ENCODE measurements at places on chromosomes 6 and 20.

DNA sequence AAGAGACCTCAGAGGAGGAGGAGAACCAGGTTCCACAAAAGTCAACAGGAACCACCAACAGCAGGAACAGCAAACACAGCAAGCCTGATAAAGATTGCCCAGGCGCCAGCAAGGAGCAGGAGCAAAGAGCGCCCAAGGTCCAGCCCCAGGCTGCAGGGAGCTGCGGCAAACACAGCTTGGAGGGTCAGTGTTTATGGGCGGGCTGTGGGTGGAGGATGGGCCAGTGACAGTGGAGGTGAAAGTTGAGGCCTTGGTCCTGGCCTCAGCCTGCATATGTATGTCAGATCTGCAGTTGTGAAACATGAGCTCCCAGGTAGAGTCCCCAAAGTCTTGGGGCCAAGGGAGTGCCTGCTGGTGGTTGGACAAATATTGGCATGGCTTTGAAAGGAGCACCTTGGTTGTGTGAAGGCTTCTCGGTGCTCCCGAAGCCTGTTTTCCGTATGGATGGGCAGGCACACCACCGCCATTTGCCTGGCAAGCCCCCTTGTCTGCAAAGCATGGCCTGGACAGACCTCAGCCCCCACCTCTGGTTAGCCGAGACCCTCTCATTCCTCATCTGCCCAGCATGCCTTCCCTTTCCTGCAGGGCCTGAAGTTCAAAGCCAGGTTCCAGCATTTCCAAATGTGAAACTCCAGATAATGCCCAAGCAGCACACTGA is 2.0 kb upstream of the CAPN11 start:
- DNase-seq: no peak

DNA sequence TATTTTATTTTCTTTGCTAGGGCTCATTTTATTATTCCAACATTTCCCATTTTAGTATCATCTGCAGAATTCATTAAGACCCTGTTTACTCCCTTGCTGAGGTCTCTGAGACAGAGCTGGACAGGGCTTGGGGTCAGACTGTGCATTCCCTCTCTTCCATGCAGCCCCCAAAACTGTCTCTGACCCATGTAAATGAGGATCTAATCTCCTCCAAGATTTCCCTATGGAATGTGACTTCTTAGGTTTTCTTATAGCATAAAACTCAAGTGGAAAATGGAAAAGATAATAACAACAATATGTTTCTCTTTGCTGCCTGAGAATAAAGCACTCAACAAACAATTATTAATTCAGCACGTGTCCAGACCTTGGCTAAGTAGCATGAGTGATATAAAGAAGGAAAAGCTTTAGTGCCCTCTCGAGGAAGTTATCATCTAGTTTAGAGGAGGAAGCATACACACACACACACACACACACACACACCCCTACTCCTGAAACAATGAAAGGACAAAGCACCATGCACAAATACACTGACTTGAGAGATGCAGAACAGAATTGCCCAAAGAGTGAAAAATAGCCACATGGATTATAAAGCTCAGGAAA is 815.5 kb downstream of the BCKDHB start:
- DNase-seq: no peak

DNA sequence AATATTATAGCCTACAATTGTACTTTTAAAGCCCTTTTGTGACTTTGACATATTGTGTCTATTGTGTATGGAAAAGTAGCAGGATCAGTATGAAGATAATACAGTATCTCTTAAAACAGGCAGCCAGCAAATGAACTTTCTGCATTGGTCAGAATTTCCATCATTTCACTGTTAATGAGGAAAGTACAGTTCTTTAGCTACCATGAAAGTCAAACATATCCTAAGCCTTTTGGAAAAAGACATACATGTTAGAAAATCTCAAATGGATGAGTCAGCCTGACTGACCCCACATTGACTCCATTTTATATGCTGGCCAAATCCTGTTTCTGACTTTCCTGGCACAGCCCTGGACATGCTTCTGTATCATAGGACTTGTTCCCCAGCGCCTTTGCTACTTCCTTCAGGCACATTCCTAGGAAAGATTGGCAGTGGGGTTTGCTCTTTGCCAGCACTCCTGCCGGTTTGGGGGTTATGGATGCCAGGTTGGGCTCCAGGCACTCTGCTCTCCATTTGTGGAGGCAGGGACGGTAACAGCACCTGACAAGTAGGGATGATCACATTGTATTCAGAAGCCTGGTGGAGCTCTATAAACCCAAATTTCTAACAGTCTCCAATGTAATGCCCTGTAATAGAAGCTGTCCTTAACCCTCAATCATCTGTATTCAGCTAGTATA is 43.7 kb downstream of the TOP1 start:
- DNase-seq: no peak

DNA sequence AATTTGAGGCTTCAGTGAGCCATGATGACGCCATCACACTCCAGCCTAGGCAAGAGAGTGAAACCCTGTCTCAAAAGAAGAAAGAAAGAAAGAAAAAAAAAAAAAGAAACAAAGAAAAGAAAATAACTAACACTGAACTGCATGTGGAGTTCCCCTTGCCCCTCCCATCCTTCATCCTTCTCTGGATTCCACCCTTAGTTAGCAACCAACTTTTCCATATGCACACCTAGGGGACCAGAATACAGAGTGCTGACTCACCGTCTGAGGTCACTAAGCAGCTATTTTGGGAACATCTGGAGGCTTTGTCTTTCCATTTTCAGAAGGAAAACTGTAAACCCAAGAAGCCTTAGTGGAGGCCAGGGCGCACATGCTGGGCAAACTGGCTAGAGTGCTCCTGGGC is 257.4 kb downstream of the MAFB start:
- DNase-seq: no peak

GRCh38 chr6:74073429-74073828 is 377.4 kb downstream of the CD109 start:
- no peak for DNase-seq

- DNase-seq: peak; percentile 56
These were observed 804 bp downstream of the C6orf141 start for GRCh38 chr6:49551078-49551865.

GRCh38 chr6:96391776-96392360 is 129.7 kb upstream of the UFL1 start:
- no peak for DNase-seq

DNA sequence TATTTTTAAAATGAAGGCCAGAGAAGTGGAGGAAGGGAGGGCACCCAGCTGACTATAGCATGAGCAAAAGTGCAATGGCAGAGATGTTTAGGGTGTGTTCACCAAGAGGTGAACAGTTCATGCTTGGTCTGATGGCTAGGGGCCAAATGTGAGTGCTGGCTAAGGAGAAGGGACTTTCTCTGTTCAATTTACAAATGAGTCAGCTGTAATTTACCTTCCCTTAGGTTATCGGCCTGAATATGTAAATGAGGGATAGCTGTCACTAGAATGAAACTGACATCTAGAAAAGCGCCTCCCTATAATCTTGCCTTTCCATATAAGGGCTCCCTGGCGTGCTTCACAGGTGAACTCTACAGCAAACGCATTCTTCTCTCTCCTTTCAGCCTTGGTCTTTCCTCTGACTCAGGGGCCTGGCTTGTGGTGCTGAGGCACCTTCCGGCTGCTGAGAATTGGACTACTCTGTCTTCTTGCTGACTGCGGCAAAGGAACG is 114.7 kb upstream of the BACH2 start:
- no peak for DNase-seq

GRCh38 chr6:131937226-131937625 is 13.9 kb downstream of the CCN2 start:
- DNase-seq: no peak

DNA sequence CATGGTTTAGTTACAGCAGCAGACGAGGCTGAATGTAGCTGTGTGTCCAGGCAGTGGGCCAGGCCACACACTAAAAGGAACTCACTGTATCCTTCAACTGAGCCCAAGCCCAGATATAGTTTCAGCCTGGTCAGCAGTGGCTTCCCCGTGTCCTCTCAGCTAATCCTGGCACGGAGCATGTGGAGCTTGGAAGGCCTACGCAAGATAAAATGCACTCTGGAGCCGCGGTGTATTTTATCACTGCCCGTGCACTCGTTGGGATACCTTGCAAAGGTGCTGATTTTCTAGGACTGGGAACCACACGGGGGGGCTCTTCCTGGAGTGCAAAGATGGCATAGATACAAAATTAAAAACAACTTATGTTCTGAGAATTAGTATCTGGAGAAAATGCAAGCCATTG is 48.4 kb upstream of the IYD start:
- DNase-seq: no peak

DNA sequence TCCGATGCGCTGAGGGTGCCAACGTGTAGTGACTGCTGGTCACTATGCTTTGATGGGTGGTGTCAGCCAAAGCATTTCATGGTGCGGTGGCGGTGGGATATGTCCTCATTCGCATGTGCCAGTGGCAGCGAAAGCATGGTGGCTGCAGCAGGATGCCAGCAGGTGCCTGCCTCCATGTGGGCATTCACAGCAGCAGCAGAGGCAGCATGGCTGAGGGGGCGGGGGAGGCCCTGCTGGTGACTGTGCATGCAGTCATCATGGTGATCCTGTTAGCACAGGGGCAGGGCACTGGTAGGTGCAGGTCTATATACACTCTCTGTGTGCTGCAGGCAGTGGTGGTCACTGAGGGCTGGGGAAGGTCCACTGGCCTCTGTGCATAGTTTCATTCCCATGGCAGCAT is 22.0 kb downstream of the FIG4 start:
- no peak for DNase-seq

DNA sequence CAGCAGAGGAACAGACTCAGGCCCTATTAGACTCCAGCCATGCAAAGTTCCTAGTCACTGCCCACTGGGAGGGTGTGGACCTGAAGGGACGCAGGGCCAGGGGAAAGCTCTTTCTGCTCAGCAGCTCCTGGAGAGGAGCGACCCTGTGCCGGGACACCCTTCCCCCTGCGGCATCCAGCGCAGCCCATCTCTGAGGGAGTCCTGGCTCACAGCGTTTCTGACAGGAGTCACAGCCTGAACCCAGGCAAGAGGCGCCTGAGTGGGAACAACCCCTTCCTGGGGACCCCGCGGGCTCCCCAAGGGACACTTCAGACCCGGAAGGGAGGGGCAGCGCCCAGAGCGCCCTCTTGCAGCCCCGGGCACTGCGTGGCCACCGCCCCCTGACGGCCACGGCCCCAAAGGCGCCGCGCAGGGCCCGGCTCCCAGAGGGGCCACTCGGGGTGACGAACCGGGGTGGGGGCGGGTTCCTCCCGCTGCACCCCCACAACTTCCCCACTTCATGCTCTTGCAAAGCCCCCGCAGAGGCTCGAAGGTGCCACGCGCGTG is 862 bp downstream of the UCKL1 start:
- DNase-seq: no peak

- DNase-seq: no peak
These were observed 539 bp downstream of the TMEM200A start for GRCh38 chr6:130366107-130367005.

GRCh38 chr6:145204301-145204700 is 531.0 kb downstream of the EPM2A start:
- DNase-seq: no peak

DNA sequence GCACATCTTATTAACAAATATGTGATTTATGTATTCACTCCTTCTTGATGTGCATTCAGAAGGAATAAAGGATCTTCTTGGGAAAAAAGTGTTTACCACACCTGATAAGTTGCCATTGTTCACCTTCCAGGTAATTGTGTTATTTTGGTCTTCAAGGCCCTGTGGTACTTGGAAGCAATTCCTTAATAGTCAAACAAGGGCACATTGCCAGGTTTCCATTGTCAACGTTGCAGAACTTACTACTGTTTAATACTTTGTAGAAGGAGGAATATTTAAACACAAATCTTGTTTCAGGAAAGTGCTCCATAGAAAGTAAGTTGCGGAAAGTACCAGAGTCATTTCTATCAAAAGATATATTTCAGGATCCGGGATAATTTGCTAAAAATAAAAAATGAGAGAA is 129.5 kb upstream of the SGK1 start:
- DNase-seq: no peak

- DNase-seq: no peak
These were observed 162.8 kb upstream of the AFDN start for GRCh38 chr6:167663784-167664443.

GRCh38 chr6:1957746-1958145 is 287.7 kb downstream of the GMDS start:
- DNase-seq: no peak

DNA sequence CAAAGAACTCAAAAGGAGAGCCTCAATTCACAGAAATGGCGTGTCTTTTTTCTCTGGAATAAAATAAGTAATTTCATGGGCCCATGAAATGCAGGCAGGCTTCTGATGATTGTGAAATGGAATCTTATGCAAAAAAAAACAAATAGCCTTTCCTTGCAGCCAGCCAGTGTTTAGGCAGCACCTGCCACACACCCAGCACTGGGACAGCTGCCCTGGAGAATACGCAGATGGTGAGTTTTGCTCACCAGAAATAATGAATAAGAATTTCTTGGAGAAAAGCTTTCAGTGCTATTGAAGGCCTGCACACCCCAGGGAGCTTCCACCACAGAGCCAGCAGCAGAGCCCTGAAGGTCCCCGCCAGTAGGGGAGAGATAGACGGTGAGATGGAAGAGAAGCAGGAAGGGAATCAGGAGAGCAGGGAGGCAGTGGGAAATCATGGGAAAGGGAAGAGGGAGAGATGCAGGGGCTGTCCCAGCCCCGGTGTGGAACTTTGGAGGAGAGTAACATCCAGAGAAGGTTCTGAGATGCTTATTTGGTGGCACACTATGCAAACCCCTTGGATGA is 54.9 kb downstream of the PXDC1 start:
- no peak for DNase-seq

GRCh38 chr6:105624021-105624420 is 221.1 kb upstream of the PREP start:
- DNase-seq: no peak

GRCh38 chr6:30703821-30704220 is 13.0 kb upstream of the NRM start:
- no peak for DNase-seq

DNA sequence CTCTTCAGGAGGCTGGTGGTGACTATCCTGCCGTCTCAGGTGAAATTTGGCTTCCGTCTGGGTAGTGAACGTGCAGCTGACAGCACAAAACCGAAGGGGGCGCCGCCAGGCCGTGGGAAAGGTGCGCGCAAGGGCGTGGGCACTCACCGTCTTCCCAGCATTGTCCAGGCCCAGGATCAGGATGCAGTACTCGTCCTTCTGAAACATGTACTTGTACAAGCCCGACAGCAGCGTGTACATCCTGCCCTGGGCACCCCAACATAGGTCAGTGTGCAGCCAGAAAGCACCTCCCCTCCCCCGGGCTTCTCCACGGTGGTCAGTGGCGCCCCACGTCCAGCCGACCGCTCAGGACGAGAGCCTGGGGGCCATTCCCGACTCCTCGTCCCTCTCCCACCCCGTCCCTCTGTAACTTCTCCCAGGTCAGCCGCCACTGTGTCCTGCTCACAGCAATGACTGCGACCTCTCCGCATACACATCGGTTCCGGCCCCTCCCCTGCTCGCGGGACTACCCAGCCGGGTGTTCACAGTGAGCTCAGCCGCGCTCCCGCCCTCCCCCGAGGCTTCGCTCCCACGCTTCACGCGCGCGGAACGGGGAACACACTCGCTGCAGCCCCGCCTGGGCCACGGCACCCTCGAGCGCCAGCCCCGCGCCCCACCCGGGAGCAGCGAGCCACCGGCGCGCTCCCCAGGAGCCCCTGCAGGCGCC is 771 bp downstream of the ARFRP1 start:
- peak; percentile 77 for DNase-seq

- no peak for DNase-seq
These were observed 743.3 kb downstream of the CD109 start for GRCh38 chr6:74439123-74439811.

GRCh38 chr6:147117011-147117410 is 87.2 kb upstream of the STXBP5 start:
- DNase-seq: no peak

GRCh38 chr6:6968357-6968730 is 139.4 kb upstream of the RREB1 start:
- no peak for DNase-seq

- peak; percentile 82 for DNase-seq
These were observed at the start of gene MICB for GRCh38 chr6:31497531-31498476. Gene MICB, plus strand, starts transcription at chr6:31498145. Its CDS starts 49 bp downstream, at chr6:31498194.

Data from right lobe of liver (tissue), 6 donors.